Uterus (tissue), 4 donors: ENCODE measurements at places on chromosomes 3 and 15. TPM values are rescaled to one million over a fixed set of nuclear protein-coding genes. Genes with fewer than 3 reads are reported as not detected.

DNA sequence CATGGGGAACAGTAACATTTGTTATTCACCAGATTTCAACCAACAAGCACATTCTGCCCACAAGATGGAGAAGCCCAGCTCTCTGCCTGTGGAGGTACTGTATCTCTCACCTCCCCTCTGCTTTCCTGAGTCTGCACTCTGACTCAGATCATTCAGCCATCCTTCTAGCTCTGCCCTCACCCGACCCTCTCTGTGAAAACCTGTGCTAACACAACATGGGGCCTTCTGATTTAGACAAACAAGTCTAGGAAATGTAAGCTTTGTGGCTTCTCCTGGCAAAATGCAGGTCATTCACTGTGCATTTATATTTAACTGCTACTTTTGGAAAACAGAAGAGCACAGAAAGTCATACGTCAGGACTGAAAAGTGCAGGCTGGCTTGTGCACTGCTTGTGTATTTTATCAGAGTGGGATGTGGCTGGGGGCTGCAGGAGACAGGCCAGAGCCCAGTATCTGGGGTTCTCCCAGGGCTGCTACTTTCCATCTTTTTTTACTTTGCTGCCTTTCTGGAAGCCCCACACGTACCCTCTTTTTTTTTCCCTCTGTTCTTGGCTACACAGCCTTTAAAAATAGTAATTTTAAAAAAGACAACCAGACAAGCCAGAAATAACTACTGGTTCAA, 50.8 kb downstream of the SUSD5 start:
- DNase-seq: no peak

- DNase-seq: no peak
Measured at GRCh38 chr15:76840830-76841460, 64.2 kb downstream of the SCAPER start.

GRCh38 chr3:178257491-178257890, 278.7 kb upstream of the KCNMB2 start:
- DNase-seq: no peak

- DNase-seq: no peak
Measured at GRCh38 chr3:146154316-146154715, 6.7 kb downstream of the PLOD2 start.

GRCh38 chr3:46571684-46572083, 5.6 kb upstream of the LRRC2 start:
- no peak for DNase-seq

GRCh38 chr15:76181705-76182107, 121.9 kb downstream of the TMEM266 start:
- DNase-seq: no peak

MEIS2 gene
- total RNA-seq: 84.0 TPM

GRCh38 chr15:58049520-58050227, 15.8 kb downstream of the ALDH1A2 start:
- no peak for DNase-seq

- no peak for DNase-seq
Measured at GRCh38 chr3:108296239-108296638, at the start of gene HHLA2. Gene HHLA2, plus strand, starts transcription at chr3:108296548. Its CDS starts 55,266 bp downstream, at chr3:108351814.

- DNase-seq: no peak
Measured at GRCh38 chr3:193812791-193813500, 219.9 kb downstream of the OPA1 start.
